ENCODE measurements at places on chromosomes 2 and 18.

GRCh38 chr2:105090091-105090490, 52.2 kb downstream of the MRPS9 start:
- DNase-seq = no peak

GRCh38 chr2:37881397-37881796, 43.7 kb upstream of the RMDN2 start:
- no peak for DNase-seq

DNA sequence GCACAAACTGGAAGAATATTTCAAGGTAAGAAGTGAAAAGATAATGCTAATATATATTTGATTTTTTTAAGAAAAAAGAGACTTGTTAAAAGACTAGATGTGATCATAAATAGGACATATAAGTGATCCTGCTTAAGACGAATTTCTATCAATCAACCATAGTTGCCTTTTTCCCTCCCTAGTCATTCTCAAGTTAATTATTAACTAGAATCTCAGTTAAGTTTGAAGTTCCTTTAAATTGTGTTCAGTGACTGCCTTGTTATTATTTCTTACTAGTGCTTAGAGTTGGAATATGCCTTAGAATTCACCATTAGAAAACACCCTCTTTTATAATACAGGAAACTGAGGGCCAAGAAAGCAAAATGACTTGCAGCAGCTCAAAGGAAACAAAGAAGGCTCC, 141.5 kb upstream of the SP5 start:
- DNase-seq = no peak

DNA sequence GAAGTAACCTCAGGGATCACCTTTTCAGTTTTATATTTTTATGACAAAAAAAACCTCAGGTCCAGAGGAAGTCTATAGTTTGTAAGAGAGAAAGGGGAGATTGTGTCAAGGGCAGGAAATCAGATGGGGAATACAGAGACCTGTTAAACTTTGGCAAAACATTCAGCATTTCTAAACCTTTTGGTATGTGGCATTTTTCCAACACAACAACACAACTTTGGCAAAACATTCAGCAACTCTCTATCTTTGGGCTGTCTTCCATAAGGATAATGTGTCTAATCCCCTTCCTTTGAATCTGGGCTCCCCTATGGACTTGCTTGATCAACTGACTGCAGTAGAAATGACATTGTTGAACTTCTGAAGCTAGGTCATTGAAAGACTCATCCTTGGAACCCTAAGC, 220.6 kb upstream of the CCDC68 start:
- no peak for DNase-seq

- no peak for DNase-seq
Measured at GRCh38 chr2:239563561-239563960, 162.7 kb upstream of the HDAC4 start.

DNA sequence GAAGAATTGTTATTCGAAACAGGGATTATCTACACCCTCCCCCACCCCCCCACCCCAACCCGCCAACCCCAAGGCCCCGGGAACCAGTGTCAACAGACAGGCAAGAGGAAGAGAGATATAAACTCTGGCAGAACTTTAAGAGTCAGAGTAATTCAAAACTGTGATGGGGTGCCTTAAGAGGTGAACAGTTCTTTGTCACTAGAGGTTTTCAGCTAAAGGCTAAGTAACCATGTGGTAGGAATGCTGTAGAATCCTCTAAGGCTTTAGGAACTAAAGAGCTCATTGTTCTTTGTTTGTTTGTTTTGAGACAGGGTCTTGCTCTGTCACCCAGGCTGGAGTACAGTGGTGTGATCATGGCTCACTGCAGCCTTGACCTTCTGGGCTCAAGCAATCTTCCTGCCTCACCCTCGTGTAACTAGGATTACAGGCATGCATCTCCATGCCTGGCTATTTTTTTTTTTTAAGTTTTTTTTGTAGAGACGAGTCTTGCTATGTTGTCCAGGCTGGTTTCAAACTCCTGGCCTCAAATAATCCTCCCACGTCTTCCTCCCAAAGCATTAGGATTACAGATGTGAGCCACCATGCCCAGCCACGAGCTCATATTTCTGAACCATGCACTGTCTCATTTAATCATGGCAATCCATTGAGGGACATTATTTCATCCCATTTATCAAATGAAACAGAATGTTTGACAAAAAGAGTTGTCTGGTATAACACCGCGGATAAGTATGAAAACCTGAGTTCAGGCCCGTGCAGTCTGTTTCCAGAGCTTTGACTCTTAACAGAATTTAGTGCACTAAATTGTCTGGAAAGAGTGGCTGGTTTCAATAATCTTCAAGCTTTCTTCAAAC, 20.8 kb upstream of the TMEM17 start:
- no peak for DNase-seq

DNA sequence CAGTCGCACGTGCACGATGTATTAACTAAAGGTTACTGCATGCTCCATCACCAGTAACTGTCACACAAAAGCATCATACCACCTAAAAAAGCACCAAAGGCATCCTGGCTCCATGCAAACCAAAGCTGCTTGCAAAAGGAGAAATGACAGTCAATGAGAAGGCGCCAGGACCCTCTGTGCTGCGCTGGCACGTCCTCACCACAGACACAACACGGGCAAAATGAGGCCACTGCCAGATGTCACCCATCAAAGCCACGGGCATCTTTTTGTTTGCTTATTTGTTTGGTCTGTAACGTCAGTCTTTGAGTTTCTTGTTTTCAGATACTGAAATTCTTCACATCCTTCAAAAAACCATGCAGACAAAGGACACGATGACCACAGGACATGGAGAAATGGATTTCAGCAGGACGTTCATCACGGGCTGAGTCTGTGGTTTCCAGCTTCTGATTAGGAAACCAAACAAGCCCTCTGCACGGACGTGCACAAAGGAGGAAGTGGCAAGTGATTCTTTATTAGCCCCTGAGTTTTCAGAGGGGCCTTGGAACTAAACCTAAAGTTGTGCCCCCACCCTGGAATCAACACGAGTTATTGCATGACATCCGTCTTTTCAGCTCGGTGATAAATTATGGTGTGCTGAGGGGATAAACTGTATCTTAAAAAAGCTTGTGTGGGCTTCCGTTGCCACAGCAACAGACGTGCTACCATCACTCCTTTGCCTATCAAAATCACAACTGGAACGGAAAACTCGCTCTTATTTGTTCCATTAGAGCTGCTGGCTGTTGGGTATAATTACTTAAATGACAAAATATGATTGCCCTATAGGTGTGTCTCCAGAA, 181.8 kb downstream of the EIPR1 start:
- no peak for DNase-seq

DNA sequence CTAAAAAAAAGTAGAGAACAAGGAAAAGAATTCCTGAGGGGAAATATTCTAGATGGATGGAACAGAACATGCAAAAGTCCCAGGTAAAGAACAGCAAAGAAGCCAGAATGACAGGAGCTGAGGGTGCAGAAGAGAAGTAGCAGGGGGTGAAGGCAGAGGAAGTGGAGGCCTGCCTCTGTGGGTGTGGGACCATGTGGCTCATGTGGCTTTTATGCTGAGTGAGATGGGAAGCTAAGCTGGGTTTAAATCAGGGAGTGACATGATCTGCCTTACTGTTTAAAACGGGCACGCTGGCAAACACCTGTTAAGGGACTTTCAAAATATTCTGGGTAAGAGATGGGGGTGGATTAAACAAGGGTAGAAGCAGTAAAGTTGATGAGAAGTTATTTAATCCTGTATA, 40.0 kb downstream of the GKN2 start:
- DNase-seq = peak; percentile 39

GRCh38 chr18:62812242-62812641, 96.9 kb downstream of the PHLPP1 start:
- no peak for DNase-seq

- DNase-seq = no peak
Measured at GRCh38 chr2:233285921-233286320, 21.7 kb upstream of the SAG start.

DNA sequence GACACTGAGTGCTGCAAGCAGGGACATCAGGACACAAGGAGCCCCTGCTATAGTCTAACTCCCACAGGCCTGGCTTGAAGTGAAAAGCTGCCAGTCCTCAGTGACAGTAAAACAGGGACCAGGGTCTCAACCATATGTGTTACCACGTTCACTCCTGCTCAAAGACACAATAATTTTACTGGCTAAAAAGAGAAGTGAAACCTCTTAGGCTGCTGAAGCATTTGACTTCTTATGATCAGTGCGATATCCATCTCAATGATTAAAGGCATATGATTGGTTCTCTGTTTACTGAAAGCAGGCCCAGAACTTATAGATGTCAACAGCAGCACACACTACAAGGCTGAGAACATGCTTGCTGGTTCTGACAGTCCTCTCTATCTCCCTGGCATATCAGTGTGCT, 129.8 kb upstream of the LMAN1 start:
- DNase-seq = no peak

All from CD8-positive, alpha-beta memory T cell (primary cell).